GM18507 (cell line): ENCODE measurements at places on chromosomes 3 and 15.

DNA sequence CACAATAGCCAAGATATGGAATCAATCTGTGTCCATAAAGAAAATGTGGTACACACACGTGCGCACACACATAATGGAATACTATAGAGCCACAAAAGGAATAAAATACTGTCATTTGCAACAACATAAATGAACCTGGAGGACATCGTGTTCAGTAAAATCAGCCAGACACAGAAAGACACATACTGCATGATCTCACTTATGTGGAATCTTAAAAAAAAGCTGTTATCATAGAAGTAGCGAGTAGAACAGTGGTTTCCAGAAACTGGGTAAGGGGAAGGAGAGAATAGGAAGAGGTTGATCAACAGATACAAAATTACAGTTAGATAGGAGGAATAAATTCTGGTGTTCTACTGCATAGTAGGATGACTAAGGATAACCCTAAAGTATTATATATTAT lies 11.1 kb downstream of the ATOSA start:
- DNase-seq: no peak

DNA sequence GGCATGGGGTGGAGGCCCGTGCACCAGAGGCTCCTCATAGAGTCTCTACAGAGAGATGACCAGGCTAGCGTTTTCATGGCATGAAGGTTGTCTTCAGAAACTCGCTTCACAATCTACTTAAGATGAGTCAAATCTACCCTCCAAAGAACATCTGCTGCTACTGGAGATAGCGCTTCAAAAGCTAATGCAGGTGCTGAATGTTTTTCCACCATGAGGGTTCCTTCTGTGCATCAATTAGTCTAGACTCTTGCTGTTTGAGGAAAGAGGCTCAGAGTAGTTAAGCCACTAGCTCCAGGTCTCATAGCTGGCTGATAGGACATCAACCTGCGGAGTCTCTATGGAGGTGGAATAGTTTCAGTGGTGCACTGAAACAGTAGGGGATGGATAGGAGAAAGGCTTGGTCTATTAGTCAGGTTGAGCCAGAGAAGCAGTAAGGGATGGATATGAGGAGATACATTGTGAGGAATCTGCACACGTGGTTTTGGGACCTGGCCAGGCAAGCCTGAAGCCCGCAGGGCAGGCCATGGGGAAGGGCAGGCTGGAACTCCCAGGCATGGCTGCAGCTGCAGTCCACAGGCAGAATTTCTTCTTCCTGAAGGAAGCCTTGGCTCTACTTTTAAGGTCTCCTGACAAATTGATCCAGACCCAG lies 117.5 kb downstream of the APBA2 start:
- DNase-seq: no peak

DNA sequence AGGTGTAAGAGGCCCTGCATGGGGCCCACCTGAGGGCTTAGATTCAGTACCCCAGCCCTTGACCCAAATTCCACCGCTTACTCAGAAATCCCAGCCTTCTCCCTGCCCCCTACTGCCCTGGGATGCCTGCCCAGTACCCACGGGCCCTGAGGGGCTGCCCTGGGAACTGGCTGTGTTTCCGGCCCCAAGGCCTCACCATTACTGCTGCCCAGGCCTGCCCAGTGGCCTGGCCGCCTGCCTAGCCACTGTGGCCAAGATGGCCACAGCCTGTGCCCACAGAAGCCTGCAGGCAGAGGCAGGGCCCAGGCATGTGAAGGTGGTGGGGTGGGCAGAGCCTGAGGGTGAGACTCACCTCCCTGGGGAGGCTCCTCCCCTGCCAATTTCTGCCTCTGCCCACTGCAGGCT lies 6.1 kb upstream of the PRKCD start:
- DNase-seq: no peak

DNA sequence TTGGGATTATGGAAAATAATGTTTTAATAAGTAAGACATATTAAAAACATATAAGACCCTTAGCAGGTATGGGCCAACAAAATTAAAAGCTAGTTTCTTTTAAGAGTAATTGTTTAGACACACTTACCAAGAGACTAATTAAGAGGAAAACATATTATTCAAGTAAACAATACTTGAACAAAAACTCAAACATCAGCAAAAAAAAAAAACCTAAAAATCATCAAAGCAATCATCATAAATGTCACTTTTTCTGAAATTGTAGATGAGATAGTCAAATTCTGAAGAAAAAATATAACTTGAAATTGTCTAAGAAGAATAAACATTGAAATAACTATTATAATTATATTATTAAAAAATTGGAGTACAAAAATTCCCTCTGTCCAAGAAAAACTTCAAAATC lies 1318.2 kb downstream of the ZPLD1 start:
- no peak for DNase-seq

- no peak for DNase-seq
Measured at GRCh38 chr3:119245778-119246177, 5.1 kb upstream of the B4GALT4 start.

GRCh38 chr3:169354774-169355501 lies 308.6 kb downstream of the MECOM start:
- no peak for DNase-seq

- DNase-seq: peak; percentile 32
Measured at GRCh38 chr15:34436956-34437442, 609 bp downstream of the GOLGA8A start.

- DNase-seq: no peak
Measured at GRCh38 chr15:29064290-29064689, 178.5 kb downstream of the APBA2 start.

- DNase-seq: no peak
Measured at GRCh38 chr3:164679245-164679644, 399.1 kb downstream of the SI start.

DNA sequence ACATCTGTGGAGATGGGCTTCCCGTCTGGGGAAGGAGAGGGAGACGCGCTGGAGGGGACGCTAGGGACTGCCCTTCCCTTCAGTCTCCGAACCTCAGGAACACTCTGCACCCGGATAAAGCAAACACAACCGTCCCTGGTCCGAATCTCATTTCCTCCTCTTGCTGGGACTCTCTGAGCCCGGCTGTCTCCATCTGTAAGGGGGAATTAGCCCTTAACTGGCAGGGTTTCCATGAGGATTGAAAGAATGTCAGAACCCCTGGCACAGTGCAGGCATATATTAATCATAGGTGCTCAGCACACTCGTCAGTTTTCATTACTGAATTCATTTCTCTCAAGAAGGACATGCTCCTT lies 19.1 kb upstream of the IGDCC3 start:
- DNase-seq: no peak

GRCh38 chr3:188660415-188660814 lies 506.5 kb downstream of the LPP start:
- DNase-seq: no peak

DNA sequence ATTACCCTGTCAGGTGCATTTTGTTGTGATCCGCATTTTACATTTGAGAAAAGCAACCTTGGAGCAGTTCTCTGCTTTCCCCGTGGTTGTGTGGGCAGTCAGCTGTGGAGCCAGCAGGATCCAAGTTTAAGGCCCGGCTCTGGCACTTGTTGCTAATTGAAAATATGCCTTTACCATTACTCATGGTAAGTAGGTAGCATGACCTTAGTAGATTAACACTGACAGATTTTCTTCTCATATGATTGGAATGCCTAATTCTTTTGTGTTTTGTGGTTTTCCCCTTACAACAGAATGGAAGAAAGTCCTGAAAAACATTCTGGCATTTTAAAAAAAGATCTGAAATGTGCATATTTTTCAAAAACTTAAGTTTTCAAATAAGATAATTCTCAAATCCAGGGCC lies 246.5 kb upstream of the LRRN1 start:
- no peak for DNase-seq

GRCh38 chr15:42319206-42319605 lies 40.1 kb upstream of the CAPN3 start:
- DNase-seq: no peak

DNA sequence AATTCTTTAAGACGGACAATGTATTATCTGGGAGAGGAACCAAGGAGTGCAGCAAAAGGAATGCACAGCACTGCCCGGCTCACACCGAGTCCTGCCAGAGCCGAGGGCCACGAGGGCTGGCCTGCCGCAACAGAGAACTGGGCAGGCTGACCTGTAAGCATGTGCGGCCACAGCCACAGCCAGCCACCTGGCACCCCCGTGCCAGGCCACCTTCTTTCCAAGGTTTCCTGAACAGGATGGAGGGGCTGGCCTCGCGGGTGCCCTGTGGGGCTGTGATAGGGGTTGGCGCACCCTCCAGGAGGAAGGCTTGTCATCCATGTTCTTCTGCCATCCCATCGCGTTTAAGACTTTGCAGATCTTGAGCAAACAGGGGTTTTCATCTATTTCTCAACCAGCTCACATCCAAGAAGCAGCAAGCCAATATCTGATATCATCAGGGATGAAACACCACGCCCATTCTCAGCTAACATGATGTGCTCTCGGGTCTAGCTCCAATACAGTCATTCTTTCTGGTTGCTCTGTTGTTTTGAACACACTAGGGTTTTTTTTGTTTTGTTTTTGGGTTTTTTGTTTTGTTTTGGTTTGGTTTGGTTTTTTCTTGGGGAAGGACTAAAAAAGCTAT lies 10.2 kb downstream of the CA12 start:
- DNase-seq: no peak

GRCh38 chr3:5799398-5799797 lies 611.9 kb downstream of the EDEM1 start:
- DNase-seq: no peak

DNA sequence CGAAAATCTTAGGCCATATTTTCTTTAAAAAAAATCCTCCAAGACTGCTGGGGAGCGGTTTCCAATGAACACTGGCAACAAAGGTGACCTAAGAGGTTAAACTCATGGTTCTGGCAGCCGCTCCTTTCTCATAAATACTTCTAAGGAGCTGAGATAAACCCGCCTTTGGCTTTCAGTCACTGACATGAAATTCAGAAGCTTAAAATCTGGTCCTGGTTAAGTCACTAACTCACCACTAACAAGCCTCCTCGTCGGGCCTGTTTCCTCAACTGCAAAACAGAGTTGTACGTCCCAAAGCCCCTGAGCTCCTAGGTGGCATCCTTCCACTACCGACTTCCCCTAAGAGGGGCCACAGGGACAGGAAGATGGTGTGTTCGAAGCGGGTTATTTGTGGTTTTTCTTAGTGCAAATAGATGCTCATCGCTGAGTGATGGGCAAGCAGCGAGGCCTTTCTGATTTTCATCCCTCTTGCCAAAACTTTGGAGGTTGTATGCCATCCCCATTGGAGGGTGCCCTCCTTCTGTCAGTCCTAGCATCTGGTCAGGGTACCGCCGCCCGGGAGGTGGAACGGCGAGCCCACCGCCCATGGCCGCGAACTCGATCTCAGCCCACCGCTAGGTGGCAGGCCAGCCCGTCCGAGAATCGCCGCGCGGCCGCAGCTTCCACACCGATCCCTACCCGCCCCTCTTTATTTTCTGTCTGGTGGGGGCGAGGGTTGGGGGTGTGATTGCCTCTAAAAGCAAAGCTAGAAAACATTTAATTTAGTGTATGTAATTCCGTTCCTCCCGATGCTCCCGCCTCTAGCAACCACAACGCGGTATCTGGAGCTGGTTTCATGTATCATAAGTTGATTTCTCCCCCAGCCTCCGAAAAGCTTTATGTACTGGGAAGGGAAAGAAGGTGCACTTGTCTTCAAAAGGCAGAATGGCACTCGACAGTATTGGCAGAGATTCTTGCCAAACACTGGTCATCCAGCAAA lies 4.6 kb downstream of the BCL6 start:
- DNase-seq: peak; percentile 28

DNA sequence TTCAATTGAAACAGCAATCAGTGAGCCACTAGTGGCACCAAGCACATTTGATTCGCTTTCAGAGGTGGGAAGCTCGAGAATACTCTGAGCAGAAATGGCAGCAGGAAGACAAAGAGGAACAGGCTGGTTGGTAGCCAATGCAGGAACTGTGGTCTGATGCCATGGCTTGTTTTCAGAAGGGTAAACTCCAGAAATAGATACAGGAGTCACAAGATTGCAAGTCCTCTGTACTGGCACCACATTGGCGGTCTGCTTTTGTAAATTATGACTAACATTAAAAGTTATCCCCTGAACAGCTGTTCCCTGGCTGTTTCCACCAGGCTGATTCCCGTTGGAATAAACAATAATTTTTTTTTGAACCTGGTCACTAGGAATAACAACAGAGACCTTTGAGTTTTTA lies 35.5 kb downstream of the USF3 start:
- DNase-seq: no peak

DNA sequence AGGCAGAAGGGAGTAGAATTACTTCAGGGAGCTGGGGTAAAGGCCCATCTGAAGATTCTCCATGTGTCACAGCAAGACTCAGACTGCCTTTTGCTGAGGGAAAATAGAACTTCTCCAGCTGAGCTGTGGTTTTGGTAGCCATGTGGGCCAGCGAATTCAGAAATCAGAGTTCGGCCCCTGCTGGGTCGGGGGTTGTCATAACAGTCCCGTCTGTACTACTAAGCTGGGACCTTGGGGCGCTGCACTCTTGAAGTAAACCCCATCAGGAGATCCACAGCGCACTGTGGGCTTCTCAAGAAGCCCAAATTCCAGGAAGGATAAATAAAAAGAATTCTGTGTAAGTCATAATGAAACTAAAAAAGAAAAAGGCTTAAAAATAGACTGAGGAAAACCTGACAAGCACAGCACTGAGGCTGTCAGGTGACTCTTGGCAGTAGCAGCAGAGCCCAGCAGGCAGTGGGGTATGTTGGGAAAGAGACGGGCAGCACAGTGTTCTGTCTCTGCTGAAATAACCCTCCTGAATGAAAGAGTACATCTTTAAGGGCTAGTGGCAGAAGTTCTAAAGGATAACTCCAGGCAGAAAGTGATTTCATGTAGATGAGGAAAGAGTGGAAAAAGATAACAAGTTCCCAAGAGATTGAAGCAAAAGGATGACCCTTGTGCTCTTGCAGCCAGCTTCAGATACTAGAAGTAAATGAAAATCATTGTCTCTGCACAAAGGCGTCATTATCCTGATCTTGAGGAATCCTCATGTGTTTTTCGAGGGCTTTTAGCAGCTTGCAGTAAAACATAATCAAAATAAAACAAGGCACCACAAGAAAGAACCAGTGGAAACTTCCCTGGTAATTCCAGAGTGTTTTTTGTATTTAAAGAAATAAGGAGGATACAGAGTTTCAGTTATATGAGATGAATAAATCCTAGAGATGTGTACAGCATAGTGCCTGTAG lies 74.5 kb downstream of the RAB7A start:
- DNase-seq: no peak

DNA sequence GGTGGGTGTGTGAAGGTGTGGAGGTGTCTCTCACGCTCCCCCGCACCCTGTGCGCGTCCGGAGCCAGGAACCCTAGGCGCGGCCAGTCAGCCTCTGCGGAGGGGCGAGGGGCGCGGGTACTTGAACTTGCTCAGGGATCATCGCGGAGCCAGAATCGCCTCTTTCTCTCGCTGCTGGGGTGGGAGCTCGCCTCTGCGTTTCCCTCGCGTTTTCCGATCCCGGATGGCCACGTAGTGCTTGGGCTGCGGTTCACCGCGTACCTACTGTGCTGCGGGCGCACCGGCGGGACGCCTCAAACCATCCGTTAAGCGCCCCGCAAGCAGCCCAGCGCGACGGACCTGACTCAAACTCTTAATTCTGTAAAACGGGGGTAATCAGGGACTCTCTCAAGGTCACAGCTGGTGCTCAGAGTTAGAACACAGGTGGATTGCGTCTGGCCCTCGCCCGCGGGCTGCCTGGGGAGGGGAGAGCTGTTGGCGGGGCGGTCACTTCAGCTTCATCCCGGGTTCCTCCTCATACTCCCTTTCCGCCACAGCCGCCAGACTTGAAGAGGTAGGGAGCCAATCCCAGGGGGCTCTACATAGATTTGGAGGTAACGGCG lies 686 bp downstream of the MYRIP start:
- DNase-seq: no peak
